ENCODE measurements at places on chromosomes 1 and 21.

DNA sequence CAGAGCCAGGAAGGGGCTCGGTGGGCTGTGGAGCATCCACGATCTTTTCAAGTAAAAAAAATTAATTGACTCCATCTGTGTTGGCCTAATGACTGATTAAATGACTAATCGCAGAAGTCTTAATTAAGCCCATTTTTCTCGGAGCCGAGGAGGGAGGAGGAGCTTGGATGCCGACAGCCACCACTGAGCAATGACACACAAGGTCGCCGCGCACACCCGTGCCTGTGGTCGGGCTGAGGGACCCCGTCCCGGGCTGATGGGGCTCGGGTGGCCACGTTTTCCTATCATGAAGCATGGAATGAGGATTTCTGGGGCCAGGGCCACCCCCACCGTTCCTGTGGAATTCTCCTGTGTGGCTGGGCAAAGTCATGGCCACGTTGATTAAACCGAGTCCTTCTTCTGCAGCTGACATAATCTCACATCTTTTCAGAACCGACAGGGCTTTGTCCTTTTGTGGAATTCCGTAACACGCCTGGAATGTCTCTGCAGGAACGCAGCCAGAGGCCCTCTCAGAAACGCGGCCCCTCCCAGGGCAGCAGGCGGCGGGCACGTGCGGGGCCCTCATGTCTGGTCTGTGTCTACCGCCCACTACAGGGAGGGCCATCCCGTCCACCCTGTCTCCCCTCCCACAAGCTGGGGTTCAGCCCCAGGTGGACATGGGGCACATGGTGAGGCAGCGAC lies 60.7 kb downstream of the MORN1 start:
- peak; percentile 58 for DNase-seq

DNA sequence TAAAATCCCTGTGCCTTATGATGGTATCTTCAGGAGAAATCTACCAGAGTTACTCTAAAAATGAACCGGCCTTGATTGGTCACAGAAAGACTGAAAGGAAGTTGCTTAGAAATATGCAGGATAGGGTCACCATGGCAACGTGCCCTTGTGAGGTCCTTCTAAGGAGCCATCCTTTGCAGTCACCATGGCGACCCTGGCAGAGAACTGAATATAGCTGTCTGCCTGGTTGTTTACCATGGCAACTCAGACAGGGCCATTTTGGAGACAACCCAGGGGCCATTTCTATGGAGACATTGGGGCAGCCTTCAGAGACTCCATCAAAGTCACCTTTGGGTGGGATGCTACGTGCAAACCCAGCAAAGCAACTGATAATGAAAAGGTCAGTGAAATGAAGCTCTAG lies 43.0 kb downstream of the SNX7 start:
- peak; percentile 0 for DNase-seq

DNA sequence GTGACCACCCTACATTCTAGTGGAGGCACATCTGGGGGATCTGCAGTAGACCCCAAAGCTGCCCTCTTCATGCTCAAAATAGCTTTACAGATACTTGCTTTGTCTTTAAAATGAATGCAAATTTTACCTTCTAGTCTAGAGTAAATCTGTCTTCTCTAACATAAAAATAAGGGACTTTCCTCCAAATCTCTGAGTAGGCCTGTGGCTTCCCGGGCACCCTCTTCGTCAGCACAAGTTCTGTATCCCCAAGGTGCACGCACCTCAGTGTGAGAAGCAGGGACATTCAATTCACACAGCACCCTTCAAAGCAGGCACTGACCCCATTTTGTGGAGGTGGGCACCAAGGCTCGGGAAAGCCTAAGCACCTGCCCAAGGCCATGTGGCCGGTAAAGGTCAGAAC lies 19.0 kb downstream of the MEF2D start:
- no peak for DNase-seq

GRCh38 chr1:213380865-213381264 lies 329.8 kb downstream of the RPS6KC1 start:
- no peak for DNase-seq

- no peak for DNase-seq
Measured at GRCh38 chr1:104402178-104402577, 652.5 kb downstream of the AMY1C start.

- no peak for DNase-seq
Measured at GRCh38 chr1:7623842-7624241, 147.3 kb upstream of the VAMP3 start.

- no peak for DNase-seq
Measured at GRCh38 chr1:36982709-36983108, 51.6 kb downstream of the GRIK3 start.

DNA sequence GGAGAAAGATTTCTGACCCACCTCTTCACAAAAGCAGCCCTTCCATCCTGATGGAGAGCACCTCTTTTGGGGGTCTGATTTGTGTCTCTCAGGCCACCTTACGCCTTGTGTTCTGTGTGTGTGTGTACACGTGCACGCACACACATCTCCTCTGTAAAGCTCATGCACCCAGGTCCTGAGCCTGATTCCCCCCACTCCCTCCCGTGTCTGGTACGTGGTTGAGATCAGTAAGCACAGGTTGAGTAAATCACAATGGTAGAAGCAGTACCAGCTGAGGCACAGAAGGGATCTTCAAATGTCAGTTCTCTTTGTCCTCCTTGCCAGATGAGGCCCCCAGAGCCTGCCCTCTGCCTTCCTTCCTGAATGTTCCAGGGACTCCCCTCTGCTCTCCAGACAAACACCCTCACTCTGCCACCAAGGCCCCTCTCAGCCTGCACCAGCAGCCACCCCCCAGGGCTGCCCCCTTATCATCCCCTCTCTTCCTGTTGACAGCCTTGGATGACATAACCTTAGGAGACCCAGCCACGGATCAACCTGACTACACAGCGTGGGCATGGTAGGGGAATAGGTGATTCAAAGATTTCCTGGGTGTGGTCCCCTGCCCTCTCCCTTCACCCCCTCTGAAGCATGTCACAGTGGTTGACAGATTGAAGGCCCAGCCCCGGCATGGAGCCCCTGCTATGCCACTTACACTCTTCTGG lies 112.8 kb downstream of the HIVEP3 start:
- DNase-seq, result no peak

DNA sequence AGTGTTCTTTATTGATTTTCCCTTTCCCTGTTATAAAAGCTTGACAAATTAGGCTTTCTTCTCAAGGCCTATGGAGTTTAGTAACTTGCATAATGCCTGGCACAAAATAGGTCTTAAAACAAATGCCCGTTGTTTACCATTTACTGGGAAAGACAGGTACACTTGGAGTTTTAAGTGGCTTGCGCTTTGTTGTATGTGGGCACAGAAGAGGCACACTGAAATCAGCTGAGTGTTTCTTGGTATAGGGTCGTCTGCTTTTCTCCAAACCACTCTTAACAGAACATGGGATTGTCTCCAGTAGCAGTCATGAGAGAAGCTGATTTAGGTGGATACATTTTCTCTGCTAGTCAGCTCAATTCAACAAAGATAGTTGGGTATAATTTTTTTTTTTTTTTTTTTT lies 132.5 kb downstream of the SYT14 start:
- DNase-seq, result no peak

DNA sequence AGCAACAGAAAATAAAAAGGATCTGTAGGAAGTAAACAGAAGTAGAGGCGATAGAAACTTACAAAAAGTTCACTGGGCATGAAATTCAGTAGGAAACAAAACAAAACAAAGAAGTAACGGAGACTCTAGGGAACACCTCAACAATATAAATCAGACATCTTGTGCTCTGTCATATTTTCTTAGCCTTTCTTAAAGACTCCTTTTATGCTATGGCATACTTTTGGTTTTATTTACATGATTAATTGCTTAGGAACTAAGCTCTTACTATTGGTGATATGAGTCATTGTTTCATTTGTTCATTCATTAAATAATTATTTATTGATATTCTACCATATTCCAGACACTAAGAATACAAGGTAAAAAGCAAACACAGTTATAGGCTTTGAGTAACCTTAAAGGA lies 126.6 kb downstream of the KCNT2 start:
- DNase-seq, result no peak

GRCh38 chr1:235093696-235094592 lies 34.7 kb downstream of the TOMM20 start:
- DNase-seq, result no peak

DNA sequence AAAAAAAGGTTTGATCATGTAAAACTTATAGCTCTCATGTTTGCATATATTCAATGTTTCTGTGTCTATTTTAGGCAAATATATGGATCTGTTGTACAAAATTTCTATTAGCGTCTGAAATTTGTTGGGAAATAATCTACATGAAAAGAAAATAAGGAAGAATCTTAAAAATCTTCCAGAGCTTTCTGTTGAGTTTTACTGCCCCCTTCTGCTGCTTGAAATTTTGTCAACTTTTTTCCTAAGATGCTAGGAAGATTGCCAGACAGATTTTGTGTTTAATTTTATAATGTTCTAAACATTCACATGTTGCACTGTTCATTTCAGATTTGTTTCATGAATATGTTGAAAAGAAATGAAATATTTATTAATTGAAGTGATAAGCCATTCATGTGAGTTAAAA lies 2.5 kb upstream of the PTGS2 start:
- peak; percentile 47 for DNase-seq

DNA sequence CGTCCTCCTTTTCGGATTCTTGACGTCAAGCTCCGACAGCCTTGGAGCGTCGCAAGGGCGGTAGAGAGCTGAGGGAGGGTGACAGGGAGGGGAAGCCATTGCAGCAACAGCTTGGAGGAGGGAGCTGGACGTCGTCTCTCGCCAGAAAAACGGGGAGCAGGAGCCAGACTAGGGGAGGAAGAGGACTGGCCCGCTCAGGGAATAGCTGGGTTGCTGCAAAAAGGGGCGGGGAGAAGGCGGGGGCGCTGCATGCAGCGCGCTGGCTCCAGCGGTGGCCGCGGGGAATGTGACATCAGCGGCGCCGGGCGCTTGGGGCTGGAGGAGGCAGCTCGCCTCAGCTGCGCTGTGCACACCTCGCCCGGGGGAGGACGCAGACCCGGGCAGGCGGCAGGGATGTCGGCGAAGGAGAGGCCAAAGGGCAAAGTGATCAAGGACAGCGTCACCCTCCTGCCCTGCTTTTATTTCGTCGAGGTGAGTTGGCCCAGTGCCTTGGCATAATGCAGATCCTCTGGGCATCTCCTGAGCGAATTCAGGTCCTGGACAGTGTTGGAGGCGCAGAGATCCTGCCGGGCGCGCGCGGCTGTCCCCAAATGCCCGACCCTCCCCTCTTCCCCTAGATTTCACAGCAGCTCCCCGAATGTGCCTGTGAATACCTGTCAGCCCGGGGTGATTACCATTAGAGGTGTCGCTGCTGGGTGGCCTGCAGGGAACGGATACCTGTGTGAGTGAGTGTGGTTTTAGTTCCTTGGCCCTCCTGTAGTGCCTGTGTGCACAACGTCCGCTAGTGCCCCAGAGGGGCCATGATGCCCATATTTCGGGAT lies at the start of gene PLPPR4:
TSS of gene PLPPR4 (plus strand) at position 292 of the 821 bp plus-strand sequence. CDS start at position 394, 102 bp downstream.
- no peak for DNase-seq

DNA sequence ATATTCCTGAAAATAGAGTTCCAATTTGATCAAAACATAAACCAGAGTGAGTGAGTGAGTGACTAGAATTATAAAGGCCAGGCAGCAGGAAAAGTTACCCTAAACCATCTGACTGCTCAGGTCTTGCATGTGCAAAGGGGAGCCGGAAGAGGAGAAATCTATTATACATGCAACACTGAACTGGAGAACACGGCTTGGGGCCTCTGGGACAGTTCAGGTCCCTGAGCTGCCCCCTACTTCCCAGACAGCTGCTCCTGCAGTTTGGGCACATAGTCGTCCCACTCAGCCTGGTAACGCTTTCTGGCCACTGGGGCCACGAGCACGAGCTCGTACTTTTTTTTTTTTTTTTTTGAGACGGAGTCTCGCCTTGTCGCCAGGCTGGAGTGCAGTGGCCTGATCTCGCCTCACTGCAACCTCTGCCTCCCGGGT lies 40.1 kb downstream of the PTPRC start:
- no peak for DNase-seq

DNA sequence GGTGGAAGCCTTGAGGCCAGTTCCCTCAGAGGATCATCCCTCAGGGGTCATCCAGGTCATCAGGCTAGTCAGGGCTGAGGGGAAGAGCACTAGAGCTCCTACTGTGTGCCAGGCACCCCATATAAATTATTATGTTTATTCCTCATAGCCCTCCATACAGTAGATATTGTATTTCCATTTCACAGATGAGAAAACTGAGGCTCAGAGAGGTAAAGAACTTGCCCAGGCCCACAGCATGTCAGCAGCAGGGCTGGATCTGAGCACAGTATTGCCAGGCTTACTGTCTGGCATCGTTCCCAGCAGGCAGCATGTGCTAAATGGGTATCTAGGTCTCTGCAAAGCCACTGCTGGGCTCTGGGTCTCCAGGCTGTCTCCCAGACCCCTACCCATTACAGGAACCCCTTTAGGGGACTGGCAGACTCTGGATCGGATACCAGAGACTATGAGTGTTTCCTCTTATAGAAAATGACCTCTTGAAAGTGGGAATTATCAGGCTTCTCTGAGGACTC lies 153.3 kb downstream of the PTPRU start:
- no peak for DNase-seq

All from fibroblast of the conjunctiva (primary cell).